ENCODE measurements at places on chromosomes 11 and 22.

- no peak for DNase-seq
Measured at GRCh38 chr11:27717377-27717776, 17.1 kb upstream of the BDNF start.

- peak; percentile 8 for DNase-seq
Measured at GRCh38 chr11:14357881-14358728, 878 bp downstream of the RRAS2 start.

GRCh38 chr11:16935518-16936302 lies 78.5 kb downstream of the PLEKHA7 start:
- peak; percentile 42 for DNase-seq

GRCh38 chr11:94511932-94512781 lies at the start of gene C11orf97:
Gene C11orf97, plus strand, starts transcription at chr11:94512461. Its CDS starts 68 bp downstream, at chr11:94512529.
- peak; percentile 63 for DNase-seq

GRCh38 chr11:121367844-121368225 lies 75.3 kb downstream of the SC5D start:
- no peak for DNase-seq

- DNase-seq, result no peak
Measured at GRCh38 chr22:27419473-27419872, 382.1 kb downstream of the MN1 start.

DNA sequence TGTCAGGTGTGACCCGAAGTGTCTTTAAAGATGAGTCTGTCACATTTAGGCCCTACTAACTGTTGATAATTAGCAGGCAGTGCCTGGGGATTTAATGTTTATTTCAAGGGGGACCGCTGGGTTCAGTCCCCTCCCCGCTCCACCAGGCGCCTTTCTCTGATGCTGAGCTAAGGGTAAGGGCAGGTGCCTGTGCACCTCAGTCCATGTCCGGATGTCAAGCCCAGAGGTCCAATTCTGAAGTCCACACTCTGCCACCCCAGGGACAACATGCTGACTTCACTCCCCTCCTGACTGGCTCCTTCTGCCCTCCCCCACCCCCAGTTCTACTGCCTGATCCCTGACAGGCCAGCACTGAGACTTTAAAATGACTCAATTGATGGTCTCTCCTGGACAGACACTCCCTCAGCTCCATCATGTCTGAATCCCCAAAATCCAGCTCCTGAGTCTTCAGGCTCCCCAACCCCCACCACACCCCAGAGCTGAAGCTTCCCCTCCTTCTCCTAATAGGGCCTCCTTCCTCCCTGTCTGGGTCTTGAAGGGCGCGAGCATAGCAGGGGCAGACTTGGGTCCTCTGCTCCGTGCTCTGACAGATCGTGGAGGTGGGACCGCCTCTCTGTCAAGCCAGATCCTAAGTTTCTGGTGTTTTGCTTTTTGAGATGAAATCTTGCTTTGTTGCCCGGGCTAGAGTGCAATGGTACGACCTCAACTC lies 49.8 kb upstream of the ANO1 start:
- no peak for DNase-seq

- DNase-seq, result no peak
Measured at GRCh38 chr11:133895061-133895479, 49.8 kb upstream of the SPATA19 start.

DNA sequence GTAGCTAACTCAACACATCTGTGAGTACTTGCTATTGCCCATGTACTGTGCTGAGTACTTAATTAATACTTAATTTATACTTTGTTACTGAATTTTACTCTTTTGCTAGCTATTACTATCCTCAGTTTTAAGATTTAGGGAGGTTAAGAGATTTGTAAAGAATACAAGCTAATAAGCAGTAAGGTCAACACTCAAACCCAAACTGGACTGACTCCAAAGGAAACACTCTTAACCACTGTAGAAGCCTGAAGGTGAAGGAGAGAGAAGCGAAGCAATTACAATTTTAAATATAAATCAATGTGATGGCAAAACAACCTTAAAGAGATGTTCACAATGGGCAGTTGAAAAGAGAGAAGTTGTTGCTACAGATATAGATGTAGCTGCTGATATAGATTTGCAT lies 204.5 kb downstream of the GUCY1A2 start:
- DNase-seq, result no peak

GRCh38 chr11:33829430-33830141 lies 55.3 kb upstream of the FBXO3 start:
- peak; percentile 55 for DNase-seq

DNA sequence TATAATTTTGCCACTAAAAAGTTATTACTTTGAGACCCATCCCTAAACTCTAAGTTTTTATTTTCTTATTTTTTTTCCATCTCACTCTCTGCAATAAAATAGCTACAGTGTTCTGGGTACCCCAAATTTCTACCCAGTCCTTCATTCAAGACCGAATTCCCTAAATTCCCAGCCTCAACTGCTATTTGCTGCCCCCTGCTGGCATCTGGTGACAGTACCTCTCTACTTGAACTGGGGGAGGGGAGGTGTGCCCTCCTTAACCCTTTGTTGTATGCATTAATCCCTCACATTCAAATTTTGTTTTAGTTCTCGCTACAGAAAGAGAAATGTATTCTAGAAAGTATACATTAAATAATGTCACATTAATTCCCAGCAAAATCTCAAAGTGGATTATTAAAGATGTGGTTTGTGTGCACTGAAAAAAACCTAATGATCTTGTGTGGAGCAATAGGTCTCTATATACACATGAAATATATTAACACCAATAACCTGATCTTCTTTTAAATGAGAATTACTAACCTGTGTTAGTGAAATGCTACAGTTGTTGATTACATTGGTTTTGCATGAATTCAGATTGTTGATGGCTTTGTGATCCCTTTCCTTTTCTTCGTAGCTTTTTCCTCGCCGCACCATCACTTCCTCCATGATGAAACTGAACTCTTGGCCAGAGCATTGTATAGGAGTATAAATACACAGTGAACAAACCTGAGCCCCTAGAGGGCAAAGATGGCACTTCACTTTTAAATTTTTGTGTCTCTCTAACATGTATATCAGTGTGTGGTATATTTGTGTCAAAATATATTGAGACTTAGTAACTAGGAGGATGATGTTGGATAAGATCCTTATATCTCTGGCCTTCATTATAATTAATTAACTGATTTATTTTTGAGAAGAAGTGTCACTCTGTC lies 590.0 kb downstream of the METTL15 start:
- DNase-seq, result peak; percentile 11

DNA sequence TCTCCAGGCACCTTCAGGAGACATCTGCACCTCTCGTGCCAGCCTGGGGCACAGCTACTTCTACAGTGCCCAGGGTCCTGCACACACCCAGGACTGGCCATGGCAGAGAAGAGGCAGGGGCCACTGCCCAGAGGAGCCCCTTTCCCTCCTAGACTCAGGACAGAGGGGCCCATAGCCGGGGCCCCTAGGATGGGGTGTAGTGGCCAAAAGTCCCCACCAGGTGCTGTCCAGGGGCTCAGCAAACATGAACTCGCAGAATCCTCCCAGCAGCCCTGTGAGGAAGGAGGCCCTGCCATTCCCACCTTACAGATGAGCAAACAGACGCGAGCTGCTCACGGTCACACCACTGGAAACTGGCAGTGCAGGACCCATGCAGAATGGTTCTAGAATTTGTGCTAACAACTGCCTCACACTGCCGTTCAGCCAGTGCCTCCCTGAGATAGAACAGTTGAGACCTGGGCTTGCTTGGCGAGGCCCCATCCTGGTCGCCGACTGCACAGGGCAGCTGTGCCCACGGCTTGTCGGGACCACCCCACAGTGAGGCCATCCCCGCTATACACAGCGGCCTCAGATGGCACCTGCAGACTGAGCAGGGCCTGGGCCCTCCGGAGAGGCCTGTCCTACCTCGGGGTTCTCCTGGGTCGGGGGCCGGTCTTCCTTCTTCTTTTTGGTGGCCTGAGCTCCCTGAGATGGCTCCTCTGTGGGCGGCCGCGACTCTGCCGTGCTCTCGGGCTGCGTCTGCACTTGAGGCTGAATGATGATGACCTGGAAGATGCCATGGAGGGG lies 96.4 kb downstream of the PHF21B start:
- DNase-seq, result no peak

DNA sequence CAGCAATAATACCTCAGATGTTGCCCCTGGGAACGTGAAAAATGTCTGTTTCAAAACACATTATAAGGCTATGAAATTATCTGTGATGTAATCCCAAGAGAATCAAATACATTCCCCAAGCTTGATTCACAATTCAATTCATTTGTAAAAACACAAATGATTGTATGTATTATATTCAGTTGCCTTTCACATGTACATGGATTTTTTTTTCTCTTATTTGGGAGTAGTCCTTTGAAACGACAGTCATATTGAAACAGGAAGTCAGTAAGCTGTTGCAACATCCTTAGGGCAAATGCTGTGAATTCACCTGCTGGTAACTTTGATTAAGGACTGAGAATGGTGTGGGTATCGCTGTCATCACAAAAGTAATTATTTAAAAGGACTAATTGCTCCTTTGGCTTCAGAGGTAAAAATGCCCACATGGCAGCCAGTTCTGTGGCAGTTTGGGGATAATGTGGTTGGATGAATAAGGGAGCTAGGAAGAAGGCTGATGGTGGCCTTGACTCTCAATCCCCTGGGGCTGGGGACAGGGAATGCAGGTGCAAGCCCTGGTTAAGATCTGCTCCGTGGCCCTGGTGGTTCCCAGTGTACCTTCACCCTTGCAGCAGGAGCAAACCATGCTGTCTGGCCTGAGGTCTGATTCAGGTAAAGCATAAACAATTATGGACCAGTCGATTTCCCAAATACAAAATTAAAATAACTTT lies 13.2 kb downstream of the EHF start:
- peak; percentile 88 for DNase-seq

DNA sequence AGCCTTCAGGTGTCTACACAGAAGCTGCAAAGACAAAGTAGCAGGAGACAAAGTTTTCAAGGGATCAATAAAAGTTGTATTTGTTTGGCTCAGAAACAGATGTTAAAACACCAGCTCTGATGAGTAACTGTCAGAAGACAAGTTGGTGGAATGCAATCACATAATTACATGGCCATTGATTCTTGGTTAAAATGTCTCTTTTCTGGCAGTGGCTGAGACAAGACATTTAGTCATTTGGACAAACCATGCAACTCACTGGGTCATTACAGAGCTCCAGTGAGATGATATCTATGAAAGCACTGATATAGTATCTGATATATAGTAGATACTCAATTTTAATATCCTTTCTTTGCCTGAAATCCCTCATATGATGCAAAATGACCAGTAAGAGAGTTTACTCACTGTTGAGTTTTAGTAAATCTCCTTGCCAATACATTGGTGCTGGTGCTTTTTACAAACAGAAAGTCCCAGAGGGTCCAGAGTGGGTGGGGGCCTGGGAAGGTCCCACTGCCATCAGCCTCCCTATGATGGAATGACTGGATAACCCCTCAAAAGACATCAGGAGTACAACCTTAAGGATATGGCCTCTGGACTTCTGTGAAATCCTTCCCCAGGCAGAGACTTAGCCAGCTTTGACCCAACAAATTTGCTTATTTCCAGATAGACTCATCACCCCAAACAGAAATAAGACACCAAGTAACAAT lies 95.0 kb downstream of the SLC1A2 start:
- no peak for DNase-seq

DNA sequence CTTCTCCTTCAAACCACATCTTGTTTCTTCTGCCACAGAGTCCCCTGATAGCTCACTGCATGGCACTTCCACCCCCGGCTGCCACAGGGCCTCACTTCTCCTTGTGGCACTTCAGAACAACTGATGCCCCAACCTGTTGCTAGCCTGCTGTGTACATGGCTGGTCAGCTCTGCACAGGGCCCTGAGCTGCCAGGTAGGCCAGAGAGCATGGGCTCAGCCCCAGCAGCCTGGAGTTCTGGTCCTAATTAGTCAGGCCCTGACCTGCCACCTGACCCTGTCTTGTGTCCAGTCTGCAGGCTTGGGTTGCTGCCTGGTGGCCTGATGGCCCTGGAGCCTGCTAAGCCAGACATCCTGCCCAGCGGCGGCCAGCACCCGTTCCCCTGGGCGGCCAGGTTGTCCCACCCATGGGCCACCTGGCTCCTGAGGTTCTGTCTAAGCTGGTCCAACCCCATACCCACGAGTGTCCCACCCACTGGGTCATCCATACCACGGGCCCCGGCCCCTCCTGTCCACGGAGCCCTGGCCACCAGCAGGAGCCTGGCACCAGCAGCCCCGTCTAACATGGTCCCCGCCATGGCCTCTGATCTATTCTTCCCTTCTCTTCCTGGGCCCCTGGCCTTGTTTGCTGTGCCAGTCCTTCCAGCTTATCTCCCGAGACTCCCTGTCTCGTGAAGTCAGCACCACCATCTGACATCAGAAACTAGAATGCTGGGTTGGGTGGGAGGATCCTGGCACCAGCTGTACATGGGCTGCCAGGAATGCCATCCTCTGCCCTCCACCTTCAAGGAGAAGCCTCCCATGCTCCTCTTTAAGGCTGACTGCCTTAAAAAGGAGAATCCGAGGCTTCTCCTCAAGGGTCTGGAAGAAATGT lies 3.1 kb upstream of the CERK start:
- DNase-seq, result no peak

- DNase-seq, result no peak
Measured at GRCh38 chr11:11973361-11973800, 35.0 kb downstream of the DKK3 start.

- no peak for DNase-seq
Measured at GRCh38 chr11:82732348-82732733, 1.3 kb downstream of the FAM181B start.

DNA sequence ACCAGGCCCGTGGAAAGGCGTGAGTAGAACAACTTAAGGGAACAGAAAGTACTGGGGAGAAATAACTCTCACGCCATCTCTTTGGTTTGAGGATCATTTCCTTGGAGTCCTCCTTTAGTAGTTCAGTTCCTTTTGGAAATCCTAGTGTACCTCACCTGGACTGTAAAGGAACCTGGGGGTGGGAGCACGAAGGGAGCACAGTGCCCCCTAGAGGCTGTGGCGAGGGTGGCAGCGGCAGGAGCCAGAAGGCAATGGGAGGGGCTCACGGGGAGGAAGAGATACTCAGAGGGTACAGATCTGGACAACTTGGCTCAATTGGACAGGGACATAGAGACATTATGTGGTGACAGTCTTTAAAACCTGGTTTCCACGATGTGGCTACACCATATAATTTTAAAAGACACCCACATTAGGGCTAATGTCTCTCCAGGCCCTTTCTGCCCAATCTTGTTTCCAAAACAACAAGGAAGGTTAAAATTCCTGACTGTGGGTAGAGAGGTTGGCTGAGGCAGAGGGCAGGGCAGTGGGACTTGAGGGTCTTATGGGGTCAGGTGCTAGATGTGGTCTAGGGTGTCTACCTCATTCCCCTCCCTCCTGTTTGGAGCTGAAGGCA lies 87.0 kb downstream of the CSNK2A3 start:
- DNase-seq, result peak; percentile 10

DNA sequence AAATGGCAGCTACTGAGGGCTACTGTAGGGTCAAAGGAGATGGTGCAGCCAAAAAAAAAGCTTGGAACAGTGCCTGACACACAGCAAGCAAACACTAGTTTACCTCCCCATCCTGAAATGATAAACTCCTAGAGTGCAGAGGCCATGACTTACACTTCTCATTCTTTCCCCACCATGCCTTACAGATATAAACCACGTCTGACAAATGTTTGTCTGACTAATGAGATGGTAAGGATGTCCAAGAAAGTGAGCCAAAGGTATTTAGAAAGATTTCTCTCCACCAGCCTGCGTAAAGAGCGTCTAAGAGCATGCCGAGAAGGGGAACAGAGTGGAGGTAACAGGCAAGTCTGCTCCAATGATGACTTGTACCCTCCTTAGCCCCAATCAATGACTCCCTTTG lies 99.0 kb downstream of the LARGE1 start:
- no peak for DNase-seq

- no peak for DNase-seq
Measured at GRCh38 chr22:28857288-28857687, 26.1 kb upstream of the ZNRF3 start.

- no peak for DNase-seq
Measured at GRCh38 chr22:48736593-48737460, 1090.8 kb downstream of the BRD1 start.
